ENCODE measurements at places on chromosomes 1 and 21.
A peak's percentile ranks its signal among the peaks of the same experiment; 100 is the strongest.

DNA sequence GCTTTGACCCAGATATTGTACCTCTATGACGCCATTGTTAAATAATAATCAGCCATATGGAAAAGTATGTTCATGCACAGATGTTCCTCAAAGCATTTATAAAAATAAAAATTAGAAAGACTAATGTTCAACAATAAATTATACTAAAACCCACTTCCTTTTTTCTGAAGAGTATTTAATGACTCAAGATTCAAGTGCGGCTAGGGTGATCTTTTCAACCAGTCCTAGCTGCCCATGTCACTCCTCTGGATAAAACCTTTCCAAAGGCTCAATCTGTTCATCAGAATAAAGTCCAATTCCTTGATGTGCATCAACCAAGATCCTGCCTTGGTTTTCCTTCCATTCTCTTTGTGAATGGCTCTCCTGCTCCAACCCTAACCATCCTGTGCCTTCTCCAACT, 292.0 kb downstream of the VAV3 start:
- DNase-seq = no peak

- DNase-seq = no peak
Measured at GRCh38 chr1:43766086-43766784, 58.9 kb downstream of the ST3GAL3 start.

DNA sequence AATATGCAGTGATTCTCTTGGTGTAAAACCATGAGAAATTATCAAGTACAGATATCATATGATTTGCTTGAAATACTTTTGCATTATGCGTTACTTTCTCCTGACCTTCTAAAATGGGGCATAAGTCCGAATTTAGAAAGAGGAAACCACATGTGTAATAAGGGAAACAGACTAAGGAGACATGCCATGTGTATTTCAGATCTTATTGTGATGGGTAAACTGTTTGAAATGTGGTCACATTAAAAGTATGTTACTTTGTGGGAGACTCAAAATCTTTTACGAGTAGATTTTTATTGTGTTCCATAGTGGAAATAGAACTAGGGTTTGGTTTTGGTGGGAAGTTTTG, 173.0 kb downstream of the NFIA start:
- no peak for DNase-seq

GRCh38 chr1:156964441-156964840, 44.0 kb downstream of the LRRC71 start:
- DNase-seq = no peak

DNA sequence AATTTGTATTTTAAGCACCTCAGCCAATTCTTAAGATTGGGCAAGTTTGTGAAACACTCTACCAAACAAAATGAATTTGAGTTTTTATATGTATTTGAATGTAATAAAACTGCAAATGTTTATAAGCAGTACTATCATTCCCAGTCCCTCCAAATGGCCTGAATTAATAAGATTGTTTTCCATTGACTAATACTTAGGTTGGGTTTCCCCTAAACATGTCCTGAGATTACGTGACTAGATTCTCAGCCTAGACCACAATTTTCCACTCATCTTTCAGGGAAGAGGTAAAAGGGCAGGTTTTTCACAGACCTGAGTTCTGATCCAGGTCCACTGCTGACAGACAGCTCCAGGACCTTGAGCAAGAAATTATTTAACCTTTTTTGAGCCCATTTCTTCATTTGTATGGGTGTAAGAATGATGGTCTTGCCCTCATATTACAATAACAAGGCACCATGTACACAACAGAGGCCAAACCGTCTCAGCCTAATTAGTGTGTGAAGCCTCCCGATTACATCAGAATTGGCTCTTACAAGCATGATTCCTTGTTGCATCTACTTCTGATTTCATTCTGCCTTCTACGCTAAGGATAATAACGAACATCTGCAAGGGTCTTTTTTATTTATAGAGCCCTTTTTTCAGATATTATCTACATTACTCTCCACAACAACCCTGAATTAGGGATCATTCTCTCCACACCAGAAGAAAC, 51.2 kb downstream of the BEND5 start:
- no peak for DNase-seq

DNA sequence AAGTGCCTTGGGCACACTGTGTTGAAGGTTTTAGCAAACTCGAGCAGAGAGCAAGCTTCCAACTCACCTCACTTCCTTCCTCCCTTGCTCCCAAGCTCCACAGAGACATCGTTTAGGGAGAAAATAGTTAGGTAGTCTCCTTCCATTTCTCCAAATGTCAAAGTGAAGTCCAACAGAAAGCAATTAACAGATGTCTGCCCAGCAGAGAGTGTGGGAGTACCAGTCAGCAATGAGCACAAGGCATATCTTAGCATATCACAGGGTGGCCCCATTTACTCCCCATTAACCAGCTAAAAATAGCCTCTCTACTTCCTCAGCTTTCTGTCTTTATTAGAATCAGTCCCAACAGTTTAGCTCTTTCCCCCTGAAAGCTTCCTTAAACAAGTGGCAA, 334.2 kb upstream of the CAMK1G start:
- no peak for DNase-seq

DNA sequence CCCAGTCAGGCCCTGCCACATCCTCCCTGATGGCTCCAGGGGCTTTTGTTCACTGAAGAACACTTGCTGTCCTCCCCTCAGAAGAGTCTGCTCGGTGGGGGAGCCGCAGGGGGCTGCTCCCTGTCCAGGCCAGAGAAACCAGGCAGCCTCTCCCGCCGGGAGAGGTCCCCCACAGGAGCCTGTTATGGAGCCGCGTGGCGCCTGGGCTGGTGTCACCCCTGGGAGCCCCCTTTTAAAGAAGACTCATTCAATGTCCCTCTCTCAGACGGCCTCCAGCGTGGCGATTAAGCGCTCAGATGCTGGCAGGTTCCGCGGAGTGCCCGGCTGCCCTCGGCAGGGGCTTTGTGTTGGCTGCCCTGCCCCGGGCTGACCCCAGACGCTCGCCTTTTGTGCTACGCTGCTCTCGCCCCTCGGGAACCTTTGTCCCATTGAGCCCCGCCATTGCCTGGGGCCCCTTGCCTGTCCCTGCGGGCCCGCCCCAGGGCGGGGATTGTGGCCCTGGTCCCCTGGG, 43.1 kb downstream of the SKI start:
- DNase-seq = no peak

GRCh38 chr1:183604038-183604808, 14.0 kb upstream of the NCF2 start:
- peak; percentile 73 for DNase-seq

GRCh38 chr1:199132006-199132405, 493.2 kb downstream of the PTPRC start:
- DNase-seq = no peak

DNA sequence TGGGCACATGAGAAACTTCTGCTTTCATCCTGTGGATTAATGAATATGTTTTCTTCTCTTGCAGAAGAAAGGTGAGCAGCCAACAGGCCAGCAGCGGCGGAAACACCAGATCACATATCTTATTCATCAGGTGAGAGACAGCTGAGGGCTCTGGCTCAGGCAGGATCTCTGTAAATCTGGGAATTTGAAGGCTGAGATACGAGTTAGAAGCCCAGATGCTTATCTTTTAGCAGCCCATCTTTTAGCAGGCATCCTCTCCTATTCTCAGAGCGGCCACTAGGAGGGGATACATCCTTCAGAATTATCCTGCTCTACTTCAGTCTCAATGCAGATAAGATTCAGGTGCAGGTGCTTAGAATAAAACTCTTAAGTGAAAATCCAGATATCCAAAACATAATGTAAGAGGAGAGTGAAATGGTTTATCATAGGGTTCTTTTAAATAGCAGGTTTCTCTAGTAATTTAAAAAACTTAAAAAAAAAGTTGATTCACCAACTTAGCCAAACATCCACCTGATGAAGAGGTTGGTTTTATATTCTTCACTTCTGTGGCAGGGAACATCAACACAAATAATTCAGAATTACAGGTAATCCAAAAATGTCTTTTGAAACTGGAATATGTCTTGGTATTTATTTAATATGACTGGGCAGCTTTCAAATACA, 19.3 kb downstream of the SH2D2A start:
- no peak for DNase-seq

- no peak for DNase-seq
Measured at GRCh38 chr1:66003690-66004089, 211.0 kb downstream of the PDE4B start.

DNA sequence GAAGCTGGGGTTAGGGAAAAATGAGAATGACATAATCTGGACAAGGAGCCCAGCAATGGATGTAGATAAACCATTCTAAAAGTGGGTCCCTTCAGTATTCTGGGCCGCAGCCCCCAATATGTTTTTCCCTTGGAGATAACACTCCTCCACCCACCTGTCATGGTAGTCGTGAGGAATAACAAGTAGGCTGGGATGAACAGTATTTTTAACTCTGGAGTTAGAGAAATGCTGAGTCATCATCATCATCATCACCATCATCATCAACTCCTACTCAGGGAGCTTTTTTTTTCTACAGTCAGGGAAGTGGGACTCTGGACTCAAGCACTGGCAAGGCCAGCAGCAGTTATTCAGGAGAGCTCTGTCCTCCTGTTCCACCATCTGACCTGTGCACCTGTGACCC, 12.8 kb downstream of the CADM3 start:
- no peak for DNase-seq

DNA sequence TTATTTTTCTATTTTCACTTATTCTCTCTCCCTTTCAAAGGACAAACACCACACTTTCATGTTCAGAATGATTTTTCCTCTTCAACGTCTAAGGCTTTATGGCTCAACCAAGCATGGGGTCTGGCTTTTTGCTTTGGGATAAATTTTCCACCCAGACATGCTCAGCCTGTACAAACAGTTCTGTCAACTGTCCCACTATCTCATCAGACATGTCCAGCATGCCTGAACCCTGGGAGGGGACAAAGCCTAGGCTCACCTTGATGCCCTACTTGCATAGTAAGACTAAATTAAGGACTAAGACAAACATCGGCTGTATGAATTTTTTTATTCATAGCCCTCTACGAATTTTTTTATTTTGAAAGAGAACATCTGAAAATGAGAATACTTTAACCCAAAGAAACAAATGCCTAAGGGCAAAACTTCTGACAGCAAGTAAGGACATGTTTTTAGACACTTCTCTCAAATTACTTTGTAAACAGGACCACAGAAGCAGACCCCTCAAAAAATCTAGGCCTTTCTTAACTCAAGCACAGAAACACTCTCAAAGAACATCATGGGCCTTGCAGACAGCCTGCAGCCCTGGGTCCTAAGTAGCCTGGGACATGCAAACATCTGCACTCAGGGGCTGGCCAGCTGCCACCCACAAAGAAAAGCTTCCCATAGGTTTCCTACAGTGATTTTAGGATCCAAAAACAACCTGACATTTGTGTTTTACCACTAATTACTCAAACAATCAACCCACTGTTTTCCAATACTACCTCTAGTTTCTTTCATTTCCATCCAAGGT, 72.3 kb upstream of the PALMD start:
- DNase-seq = no peak

DNA sequence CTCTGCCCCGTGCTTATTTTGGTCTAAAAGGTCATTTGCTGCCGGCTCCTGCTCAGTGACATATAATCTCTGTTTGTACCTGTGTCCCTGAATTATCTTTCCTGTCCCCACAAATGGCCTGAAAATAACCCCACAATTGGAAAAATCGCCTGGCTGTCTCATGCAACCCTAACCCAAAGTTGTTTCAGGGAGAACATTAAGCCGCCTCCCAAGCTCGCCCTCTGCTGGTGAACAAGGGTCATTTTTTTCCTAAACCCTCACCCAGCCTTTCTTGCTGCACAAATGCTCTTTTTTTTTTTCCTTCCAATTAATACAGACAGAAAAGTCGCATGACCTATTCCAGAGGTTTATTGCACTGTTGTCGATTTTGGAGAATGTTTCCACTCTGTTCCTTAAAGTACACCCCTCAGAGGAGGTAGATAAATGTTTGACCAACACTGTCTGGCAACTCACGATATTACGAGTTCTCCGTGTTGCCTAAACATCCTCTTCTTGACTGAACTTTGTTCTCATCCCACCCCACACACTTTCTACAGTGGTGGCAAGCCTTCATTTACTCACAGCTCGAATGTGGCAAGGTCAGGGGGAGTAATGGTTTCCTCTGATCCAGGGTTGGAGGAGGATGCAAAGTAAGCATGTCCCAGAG, 148.7 kb downstream of the ZZZ3 start:
- DNase-seq = no peak

DNA sequence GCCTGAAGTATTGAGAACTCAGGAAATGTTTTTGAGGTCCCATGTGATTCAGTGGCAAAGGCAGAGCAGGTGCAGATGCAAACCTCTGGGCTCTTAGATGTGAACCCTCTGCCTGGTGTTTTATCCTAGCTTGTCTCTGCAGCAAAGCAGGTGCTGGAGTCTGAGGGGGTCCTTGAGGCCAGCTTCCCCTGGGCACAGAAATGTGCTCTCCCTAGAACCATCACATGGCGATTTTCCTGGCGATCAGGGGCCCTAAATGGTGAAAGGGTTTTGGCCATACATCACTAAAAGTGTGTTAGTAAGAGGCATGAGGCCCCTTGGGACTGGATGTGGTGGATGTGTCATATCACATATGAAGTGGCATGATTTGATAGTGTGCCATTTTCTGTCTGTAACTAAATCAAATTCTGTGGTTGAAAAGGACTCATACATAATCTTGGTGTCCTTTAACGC, 144.8 kb downstream of the ST6GALNAC3 start:
- DNase-seq = no peak

DNA sequence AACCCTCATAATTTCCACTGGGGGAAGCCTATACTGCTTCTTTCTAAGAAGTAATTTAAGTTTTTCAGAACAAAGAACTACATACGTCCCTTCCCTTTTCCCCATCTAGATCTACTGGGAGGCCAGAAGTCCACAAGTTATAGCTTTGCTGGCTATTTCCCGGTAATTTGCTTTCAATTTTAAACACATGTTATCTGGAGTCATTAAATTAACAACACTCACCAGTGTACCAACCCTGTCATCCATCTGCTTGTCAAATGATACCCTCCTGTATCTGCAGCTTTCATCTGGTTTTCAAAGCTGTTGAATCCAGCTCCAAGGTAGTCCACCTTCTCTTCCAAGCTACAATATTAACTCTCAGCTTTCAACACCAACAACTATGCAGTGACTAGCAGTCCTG, 466.7 kb upstream of the PKN2 start:
- no peak for DNase-seq
